Epithelial cell of prostate (primary cell): ENCODE measurements at places on chromosomes 2 and 18.

GRCh38 chr2:173997269-173997668 is 32.1 kb upstream of the SP3 start:
- no peak for DNase-seq

GRCh38 chr2:128799730-128800129 is 481.1 kb upstream of the HS6ST1 start:
- DNase-seq = no peak

GRCh38 chr2:31957354-31958139 is 53.3 kb downstream of the MEMO1 start:
- DNase-seq = no peak

- DNase-seq = no peak
Measured at GRCh38 chr2:197885587-197885986, 81.2 kb downstream of the PLCL1 start.

DNA sequence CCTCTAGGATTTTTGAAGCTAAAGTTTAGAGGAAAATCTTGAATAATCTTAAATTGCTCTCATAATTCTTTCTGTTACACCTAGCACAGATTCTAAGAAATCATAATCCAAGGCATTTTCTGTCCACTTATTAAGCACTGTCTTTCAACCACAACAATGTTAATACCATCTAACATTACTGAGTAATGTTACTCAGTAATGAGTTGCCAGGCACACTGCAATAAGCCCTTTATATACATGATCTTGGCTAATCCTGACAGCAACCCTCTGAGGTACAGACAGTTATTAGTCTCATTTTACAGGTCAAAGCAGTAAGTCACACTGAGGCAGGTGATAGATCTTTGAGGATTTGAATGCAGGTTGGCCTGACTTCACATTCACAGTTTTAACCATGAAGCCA is 291.9 kb downstream of the ALK start:
- DNase-seq = no peak
